Anterior cingulate cortex (tissue), 58 donors: ENCODE measurements at places on chromosomes 7 and 10.

- DNase-seq: no peak
Measured at GRCh38 chr10:44684661-44685060, 226.5 kb upstream of the TMEM72 start.

- no peak for DNase-seq
Measured at GRCh38 chr10:35215107-35215506, 88.5 kb downstream of the CREM start.

GRCh38 chr10:122780391-122780790 lies 65.3 kb downstream of the CUZD1 start:
- DNase-seq: no peak

GRCh38 chr7:91367812-91368578 lies 103.8 kb downstream of the FZD1 start:
- DNase-seq: no peak

- no peak for DNase-seq
Measured at GRCh38 chr7:128363261-128363721, 1.8 kb upstream of the PRRT4 start.

- DNase-seq: no peak
Measured at GRCh38 chr10:52213321-52213752, 100.7 kb upstream of the DKK1 start.

- no peak for DNase-seq
Measured at GRCh38 chr7:37686556-37687345, 3.2 kb downstream of the GPR141 start.

- DNase-seq: no peak
Measured at GRCh38 chr10:100970914-100971811, 1.9 kb downstream of the SEMA4G start.

- no peak for DNase-seq
Measured at GRCh38 chr7:2722591-2722990, 34.6 kb downstream of the AMZ1 start.

DNA sequence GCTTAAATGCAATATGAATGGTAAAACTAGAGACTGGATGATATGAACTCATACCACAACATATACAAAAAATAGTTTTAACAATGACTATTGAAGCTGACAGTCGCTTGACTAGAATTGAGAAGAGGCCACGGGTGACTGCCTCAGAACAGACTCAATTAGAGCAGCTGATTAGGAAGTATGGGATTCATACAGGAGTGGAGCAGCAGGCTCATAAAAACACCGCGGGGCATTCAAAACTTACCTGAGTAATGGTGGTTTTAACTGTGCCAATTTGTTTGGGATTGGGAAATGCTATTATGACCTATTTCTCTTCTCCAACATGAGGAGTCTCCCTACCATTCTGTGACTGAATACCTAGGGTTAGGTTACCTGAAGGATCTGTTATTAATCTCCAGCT lies 2.1 kb downstream of the CADPS2 start:
- no peak for DNase-seq

DNA sequence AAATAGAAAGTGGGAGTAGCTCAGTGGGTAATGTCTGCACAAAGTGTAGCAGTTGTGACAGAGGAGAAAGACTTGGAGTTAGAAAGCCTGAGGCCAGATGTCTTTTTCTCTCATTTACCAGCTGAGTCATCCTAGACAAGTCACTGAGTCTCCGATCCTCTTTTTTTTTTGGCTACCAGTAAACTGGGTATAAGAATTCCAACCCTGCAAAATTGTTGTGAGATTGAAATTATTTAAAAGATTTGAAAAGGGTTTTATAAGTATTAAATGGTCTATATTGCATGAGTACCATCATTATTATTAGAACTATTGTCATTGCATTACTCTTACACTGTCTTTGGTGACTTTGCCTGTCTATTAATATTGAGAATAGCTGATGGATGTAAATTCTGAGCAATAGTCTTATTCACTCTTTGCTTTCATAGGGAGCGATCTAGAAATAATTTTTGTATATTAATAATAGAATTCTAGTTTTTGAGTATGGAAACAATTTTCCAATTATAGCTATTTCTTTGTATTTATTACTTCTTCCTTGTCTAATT lies 74.0 kb downstream of the ARID5B start:
- no peak for DNase-seq

- DNase-seq: no peak
Measured at GRCh38 chr10:71754562-71754961, 18.8 kb downstream of the VSIR start.

GRCh38 chr10:13712837-13713581 lies 126.2 kb downstream of the PRPF18 start:
- no peak for DNase-seq

DNA sequence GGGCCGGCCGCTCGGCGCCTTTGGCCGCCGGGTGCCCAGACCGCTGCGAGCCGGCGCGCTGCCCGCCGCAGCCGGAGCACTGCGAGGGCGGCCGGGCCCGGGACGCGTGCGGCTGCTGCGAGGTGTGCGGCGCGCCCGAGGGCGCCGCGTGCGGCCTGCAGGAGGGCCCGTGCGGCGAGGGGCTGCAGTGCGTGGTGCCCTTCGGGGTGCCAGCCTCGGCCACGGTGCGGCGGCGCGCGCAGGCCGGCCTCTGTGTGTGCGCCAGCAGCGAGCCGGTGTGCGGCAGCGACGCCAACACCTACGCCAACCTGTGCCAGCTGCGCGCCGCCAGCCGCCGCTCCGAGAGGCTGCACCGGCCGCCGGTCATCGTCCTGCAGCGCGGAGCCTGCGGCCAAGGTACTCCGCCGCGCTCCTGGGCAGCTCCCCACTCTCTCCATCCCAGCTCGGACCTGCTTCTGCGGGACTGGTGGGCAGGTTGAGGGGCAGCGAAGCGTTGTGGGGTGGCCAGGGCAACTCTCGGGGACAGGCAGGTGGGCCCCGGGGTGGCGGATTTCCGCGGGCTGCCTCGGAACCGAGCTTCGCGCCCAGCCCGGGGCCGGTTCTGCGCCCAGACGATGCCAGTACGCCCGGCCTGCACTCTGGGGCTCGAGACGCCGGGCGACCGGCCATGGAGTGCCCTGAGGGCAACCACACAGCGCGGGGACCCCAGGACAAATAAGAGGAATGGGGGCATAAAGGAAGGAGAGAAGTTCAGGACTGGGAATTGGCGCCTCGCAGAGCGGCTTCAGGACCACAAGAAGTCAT lies 578 bp downstream of the HTRA1 start:
- no peak for DNase-seq

- DNase-seq: no peak
Measured at GRCh38 chr10:76209135-76209534, 777.7 kb downstream of the LRMDA start.

DNA sequence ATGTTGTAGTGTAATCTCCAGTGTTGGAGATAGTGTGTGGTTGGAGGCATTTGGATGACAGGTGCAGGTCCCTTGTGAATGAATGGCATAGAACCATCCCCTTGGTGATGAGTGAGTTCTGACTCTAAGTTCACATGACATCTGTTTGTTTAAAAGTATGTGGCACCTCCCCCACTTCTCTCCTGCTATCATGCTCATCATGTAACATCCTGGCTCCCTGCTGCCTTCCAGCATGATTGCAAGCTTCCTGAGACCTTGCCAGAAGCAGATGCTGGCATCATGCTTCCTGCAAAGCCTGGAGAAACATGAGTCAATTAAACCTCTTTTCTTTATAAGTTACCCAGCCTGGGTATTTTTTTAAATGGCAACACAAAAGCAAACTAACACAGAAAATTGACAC lies 499.0 kb upstream of the SEMA3D start:
- DNase-seq: no peak

GRCh38 chr7:21086688-21087087 lies 300.0 kb upstream of the SP8 start:
- no peak for DNase-seq

GRCh38 chr10:9211228-9211627 lies 1156.7 kb downstream of the GATA3 start:
- DNase-seq: no peak

DNA sequence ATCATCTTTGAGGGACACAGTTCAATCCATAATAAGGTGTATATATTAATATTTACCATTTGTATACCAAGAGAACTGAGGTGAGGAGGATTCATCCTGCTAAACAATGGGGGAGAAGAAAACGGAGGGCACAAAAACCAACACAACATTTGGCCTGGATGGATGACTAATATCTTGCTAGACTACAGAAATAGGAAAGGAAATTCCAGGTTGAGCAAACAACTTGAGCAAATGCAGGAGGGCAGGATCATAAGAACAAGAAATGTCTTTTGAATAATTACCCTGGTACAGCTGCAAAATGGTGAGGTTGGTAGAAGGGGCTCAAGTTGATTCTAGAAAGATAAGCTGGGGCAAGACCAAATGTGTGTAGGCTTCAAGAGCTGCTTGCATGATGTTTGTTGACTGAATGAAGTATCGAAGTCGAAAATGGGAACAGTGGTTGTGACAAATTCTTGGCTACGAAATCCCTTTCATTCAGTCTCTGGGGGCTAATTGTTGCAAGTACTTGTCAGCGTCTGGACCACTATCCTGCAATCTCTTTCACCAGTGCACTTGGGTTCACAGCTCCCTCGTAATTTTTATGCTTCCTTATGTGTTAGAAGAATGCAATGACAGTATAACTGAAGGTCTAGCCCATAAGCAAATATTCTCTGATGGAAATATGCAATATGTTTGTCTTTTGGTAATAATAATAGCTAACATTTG lies 176.2 kb downstream of the PTEN start:
- DNase-seq: no peak

DNA sequence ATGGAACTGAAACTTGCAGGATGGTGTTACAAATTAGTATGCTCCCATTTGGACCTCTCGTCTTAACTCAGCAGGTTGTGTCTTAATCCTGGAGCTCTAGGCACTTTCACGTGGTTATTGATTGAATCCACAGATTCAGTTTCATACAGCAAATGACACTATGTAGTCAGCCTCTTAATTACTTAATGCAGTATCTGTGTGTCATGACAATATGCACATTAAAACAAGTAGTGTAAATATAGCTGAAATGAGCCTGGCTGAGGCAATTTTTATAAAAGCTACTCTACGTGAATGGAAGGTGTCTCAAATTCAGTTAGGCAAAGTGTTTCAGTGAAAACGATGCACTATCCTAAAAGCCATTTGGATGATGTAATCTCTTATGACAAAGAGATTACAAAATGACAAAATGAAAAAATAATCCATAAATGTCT lies 86.8 kb downstream of the CD36 start:
- DNase-seq: no peak

- DNase-seq: no peak
Measured at GRCh38 chr7:130400120-130400572, 19.9 kb downstream of the CPA1 start.

DNA sequence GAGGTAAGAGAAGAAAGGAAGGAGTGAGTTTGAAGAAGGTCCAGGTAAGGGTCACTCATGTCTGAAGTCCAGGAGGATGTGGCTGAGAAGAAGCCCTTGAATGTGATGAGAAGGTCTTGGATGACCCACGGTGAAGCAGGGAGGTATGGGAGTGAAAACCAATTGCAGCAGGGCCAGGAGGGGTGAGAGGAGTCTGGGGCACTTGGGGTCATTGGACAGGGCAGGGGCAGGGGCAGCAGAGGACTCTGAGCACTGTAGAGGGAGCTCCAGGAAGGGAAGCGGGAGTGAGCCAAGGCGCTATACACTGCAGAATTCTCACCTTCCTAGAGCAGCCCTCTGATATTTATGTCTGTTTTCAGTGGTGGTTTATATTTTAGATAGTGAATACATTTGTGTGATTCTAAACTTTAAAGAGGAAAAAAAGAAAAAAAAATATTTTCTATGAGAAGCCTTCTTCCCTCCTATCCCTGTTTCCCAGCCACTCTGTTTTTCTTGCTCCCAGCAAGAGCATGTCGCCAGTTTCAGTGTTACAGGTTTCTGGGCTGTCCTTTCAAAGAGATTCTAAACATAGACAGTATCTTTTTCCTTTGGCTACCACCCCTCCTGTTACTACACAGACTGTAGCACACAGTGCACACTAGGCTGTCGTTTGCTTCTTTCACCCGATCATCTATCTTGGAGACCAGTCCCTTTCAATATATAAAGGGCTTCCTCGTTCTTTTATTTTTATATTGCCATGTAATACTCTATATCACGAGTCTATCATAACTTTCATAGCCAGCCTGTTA lies 24.5 kb downstream of the BLVRA start:
- no peak for DNase-seq

GRCh38 chr7:5703572-5704533 lies 77.6 kb downstream of the RNF216 start:
- no peak for DNase-seq

- no peak for DNase-seq
Measured at GRCh38 chr7:157962458-157963306, 624.9 kb downstream of the PTPRN2 start.

DNA sequence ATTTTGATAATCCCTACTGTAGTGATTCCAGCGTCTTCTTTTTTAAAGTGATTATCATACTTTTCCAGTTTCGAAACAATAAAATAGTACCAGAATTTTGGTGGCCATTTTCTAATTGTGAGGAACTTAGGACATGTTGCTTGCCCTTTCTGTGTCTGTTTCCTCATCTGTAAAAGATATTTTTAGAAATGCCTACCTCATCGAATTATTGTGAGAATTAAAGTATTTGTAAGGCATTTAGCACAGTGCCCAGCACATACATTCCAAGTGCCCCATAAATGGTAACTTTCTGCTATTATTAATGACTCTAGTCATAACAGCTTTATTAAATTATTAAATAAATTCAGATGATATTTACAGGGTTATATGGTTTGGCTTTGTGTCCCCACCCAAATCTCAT lies 3.7 kb downstream of the CFAP69 start:
- DNase-seq: no peak

DNA sequence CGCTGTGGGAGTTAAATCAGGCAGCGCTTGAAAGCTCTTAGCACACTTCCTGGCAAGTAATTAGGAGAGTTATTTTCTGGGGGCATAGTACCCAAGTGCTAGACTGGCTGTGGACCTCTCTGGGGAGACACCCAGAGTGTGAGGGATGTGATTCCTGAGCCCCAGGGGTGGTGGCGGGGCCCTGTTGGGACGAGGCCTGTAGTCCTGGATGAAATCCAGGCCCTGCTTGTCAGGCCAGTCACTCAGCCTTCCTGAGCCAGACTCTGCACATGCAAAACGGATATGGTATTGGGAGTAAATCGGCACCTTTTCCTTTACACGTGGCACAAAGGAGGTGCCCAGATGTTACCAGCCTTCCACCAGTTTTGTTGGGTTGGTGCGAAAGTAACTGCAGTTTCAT lies 31.2 kb downstream of the TRRAP start:
- no peak for DNase-seq

- DNase-seq: no peak
Measured at GRCh38 chr7:22197376-22197775, 159.6 kb downstream of the RAPGEF5 start.

- DNase-seq: no peak
Measured at GRCh38 chr7:101816595-101817470, 593 bp upstream of the CUX1 start.

- DNase-seq: no peak
Measured at GRCh38 chr7:129262324-129262723, 37.5 kb downstream of the AHCYL2 start.

GRCh38 chr7:129368389-129368986 lies 65.7 kb upstream of the STRIP2 start:
- no peak for DNase-seq
